ENCODE measurements at places on chromosomes 7 and 10.

- DNase-seq, result no peak
These were observed 49.4 kb downstream of the HK1 start for GRCh38 chr10:69327463-69328379.

- DNase-seq, result no peak
These were observed 47.6 kb downstream of the TWIST1 start for GRCh38 chr7:19069842-19070241.

DNA sequence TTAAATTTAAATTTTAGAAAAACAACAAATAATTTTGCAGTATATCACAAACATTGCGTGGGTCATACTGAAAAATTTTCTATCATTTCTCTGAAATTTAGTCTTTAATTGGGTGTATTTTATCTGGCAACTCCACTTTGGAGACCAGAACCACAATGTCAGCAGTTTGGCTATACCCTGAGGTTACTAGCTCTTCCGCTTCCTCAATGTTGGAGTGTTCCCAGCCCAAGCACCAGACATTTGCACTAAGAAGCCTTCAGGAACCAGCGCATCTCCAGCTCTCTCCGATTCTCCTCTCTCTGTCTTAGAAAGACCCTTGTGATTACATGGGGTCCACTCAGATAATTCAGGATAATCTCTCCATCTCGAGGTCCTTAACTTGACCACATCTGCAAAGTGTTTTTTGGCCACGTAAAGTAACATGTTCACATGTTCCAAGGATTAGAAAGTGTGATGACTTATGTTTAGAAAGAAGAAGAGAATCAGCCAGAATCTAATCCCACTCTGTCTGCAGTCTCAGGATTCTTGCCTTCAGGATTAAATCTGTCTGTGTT is 43.1 kb upstream of the ADRB1 start:
- no peak for DNase-seq

DNA sequence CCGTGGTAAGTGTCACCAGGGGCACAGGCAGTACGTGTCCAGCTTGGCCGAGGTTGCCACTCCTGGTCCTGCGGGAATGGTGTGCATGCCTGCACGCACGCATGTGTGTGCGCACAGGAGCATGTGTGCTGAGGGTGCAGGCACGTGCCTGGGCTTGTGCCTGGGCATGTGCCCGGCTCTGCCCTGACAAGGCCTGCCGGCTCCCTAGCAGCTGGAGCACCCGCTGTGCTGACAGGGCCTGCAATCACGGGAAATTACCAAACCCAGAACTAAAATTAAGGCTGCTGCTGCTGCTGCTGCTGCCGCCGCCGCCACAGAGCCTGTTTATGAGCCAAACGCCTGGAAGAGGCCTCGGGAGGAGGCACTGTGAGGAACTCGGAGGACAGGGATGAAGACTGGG is 28.7 kb downstream of the GHRHR start:
- DNase-seq, result no peak

DNA sequence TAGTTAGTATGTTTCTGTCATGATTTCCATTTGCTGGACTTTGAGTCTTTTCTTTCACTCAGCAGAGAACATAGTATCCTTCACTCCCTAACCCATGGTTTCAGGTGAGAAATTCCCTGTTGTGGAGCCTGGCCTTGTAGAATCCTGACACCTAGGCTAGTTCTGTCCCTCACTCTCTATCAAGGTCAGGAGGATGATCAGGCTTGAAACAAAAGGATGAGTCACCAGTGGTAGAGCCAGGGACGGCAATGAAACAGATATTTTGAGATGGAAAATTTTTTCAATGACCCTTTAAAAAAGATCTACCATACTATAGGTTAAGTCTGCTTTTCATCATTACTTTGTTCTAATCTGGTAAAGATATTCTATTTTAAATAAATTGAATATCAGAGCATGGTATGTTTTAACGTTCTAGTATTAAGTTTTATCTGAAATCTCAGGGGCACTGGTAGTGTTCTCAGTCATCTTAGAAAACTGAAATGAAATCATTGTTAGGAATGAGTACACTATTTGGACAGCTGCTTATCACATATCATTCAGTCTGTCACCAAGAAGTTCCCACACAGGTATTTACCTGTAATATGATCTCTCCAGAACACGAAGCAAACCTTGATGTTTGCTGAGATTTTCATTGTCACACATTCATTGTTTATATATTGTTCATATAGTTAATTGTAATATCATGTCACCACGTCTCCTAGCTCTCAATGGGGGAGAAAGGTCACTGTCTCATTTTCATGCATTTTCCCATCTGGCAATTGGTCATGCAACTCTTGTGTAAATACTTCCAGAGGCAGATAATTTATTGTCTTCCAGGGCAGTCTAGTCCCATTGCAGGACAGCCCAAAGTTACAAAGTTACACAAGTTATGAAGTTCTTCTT is 299.9 kb upstream of the LRRTM3 start:
- DNase-seq, result no peak

DNA sequence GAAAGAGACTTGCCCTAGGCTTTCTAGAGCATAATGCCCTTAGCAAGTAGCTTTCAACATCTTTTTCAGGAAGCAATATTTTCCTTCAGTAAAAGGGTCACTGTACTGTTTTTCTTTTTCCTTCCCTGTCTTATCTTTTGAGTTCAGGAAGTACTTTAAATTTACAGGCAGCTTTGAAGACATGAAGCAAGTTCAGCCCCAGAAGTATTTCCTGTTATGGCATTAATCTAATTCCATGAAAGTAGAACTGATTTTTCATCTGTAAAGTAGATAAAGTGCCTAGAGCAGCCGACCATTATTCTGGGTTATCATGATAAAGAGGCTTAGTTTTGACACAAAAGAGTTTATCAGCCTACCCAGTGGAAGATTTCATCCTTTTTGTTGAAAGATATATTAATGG is 288.2 kb downstream of the ADK start:
- DNase-seq, result no peak

DNA sequence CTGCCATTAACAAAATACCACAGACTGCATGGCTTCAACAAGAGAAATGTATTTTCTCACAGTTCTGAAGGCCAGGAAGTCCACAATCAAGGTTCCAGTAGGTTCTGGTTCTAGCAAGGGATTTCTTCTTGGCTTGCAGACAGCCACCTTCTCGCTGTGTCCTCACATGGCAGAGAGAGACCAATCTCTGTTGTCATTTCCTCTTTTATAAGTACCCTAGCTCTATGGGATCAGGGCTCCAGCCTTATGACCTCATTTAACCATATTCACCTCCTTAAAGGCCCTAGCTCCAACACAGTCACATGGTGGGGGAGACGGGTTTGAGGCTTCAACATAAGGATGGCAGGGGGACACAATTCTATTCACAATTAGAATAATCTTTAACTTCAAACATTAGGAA is 23.6 kb downstream of the ABI1 start:
- DNase-seq, result no peak

- no peak for DNase-seq
These were observed 38.9 kb upstream of the GDF10 start for GRCh38 chr10:47261121-47261520.

GRCh38 chr7:73647725-73648592 is 19.7 kb upstream of the VPS37D start:
- DNase-seq, result no peak

GRCh38 chr10:29482591-29483431 is 152.0 kb downstream of the SVIL start:
- DNase-seq, result peak; percentile 31

DNA sequence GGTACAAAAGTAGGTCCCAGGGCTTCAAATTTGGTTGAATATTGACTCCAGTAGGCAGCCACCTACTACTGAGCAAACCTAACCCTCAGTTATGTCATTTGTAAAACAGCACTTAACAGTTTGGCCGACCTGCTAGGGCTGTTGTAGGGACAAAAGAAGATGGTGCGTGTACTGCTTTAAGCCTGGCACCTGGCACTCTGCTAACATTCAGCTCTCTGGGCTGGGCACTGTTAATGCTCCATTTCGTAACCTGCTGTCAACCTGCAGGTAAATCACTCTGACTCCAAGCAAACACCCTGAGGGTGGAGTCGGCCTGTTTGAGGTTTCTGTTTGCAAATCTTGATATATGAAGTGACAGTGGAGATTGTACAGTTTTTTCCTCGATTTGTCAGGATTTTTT is 7.2 kb downstream of the ZKSCAN1 start:
- no peak for DNase-seq

DNA sequence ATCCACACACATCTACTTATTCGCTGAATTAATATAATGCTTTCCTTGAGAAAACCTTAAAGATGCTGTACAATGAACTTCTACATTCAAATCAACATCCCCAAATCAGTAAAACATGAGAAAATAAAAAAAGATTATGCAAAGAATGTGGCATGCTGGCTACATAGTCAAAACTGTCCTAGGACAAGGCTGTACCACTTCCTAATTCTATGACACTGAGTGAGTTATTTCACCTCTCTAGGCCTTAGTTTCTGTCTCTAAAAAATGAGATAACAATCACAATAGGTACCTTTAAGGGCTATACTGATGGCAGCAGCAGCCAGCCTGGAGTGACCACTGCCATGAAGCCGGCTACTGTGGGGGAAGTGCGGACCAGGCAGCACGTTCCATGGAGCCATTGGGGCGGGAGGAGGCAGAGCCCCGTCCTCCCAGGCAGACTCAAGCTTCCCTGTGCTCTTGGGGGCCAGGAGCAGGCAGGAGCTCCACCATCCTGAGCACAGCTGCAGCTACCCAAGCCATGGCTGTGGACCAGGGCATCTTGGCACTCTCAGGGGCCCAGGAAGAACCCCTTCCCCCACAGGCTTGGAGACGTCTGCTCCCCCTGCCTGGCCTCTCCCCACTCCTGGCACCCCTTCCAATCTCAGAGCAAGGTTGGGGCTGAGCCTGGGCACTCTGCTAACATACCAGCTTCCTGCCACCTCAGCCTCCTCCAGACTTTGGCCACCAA is 110.2 kb downstream of the ELAPOR2 start:
- no peak for DNase-seq

- DNase-seq, result no peak
These were observed 103.7 kb downstream of the PLXNA4 start for GRCh38 chr7:132472463-132473120.

- peak; percentile 76 for DNase-seq
These were observed 91.0 kb upstream of the KMT2E start for GRCh38 chr7:104923010-104923421.

Data from GDM1 (cell line).